Activated T-cell treated with anti-CD3 and anti-CD28 coated beads, Interleukin-2, amount 50 U/mL, for 48 hours (primary cell): ENCODE measurements at places on chromosomes 6 and 20.

GRCh38 chr6:129874837-129875236, 13.7 kb upstream of the TMEM244 start:
- DNase-seq = no peak

GRCh38 chr20:25623225-25623735, 534 bp downstream of the NANP start:
- DNase-seq = peak; percentile 61

GRCh38 chr6:1242446-1242845, 69.5 kb upstream of the FOXQ1 start:
- no peak for DNase-seq

GRCh38 chr6:43750622-43751021, 19.4 kb upstream of the VEGFA start:
- DNase-seq = no peak

DNA sequence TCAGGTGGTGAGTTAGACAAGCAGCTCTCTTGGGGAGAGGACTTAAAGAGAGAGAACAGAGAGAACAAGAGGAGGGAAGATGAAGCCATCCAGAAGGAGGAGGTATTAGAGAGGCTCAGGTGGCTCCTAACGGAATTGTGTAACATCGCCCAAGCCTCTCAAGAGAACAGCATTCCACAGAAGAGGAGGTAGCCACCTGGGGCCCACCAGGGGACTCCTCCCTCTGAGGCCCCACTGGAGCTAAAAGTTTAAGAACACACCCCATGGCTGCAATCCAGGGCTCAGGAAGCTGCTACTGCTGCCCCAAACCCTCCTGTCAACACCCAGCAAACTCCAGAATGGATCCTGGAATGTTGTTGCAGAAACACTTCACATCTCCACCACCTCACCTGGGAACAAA, 23.6 kb upstream of the MDFI start:
- DNase-seq = no peak

DNA sequence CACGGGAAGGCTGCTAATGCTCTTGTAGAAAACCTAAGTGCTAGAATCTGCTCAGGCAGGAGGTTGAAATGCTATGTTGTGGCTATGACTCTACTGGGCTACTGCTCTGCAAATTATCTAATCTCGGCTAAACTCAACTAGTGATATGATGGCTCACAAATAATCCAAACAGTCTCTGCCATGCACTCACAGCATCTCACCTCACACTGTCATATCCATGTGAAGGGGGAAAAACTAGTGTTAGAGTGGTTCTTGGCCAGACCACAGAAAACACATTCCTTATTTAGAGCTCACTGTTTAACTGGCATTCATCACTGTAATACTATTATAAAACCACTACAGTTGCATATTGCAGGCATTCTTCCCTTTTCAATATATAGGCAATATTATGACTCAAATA, 81.8 kb upstream of the DST start:
- no peak for DNase-seq

DNA sequence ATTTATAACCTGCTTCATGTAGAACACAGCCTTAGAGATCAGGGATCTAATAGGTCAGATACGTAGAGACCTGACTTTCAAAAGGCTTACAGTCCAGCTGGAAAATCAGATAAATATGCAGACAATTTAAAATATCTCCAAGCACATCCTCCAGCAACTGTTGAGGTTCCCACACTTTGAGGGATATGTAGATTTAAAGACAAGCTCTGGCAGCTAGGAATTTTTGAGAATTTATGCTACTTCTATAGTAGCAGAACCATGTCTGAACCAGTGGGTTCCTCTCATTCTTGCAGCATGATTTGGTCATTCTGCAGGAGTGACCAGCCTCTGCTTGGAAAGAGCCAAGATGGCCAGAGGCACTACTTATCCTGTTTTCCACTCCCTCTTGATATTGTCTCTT, 60.5 kb downstream of the CYB5R4 start:
- no peak for DNase-seq

DNA sequence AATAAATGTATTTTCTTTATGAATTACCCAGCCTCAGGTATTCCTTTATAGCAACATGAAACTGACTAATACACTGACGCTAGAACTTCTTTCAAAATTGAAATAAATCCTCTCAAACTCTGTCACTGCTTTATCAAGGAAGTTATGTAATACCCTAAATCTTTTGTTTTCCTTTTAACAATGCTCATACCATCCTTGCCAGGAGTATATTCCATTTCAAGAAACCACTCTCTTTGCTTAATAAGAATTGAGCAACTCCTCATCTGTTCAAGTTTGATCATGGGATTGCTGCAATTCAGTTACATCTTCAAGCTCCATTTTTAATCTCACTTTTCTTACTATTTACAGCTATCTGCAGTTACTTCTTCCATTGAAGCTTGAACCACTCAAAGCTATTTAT, 707.6 kb upstream of the MARCKS start:
- no peak for DNase-seq

DNA sequence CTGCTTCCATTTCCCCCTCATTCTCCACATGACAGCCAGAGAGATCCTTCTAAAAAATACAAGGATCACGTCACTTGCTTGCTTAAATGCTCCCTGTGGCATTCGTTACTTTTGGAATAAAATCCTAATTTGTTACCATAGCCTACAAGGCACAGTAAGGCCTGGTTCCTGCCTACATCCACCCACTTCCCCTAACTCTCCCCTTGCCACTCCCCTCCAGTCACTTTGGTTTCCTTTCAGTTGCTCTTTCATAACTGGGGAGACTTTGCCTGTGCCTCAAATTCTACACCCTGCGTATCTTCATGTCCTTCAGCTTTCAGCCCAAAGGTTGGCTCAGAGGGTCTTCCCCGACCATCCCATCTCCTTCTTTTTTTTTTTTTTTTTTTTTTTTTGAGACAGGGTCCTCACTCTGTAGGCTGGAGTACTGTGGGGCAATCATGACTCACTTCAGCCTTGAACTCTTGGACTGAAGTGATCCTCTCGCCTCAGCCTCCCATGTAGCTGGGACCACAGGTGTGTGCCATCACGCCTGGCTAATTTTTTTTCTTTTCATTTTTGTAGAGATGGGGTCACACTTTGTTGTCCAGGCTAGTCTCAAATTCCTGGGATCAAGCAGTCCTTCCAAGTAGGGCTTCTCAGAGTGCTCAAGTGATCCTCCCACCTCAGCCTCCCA, 12.5 kb downstream of the ID1 start:
- no peak for DNase-seq

- DNase-seq = no peak
Measured at GRCh38 chr20:10652660-10653261, 21.0 kb downstream of the JAG1 start.

- no peak for DNase-seq
Measured at GRCh38 chr6:52423971-52424381, 3.8 kb downstream of the EFHC1 start.

- no peak for DNase-seq
Measured at GRCh38 chr6:133129556-133129955, 111.6 kb upstream of the EYA4 start.

- DNase-seq = peak; percentile 92
Measured at GRCh38 chr6:31441365-31442267, 38.2 kb downstream of the MICA start.

- DNase-seq = no peak
Measured at GRCh38 chr20:768426-768978, at the start of gene SLC52A3. SLC52A3 (minus strand) TSS chr20:768500; CDS start chr20:765774, 2,726 bp downstream.

GRCh38 chr6:169241688-169242350, 11.8 kb downstream of the THBS2 start:
- DNase-seq = no peak

GRCh38 chr6:1667012-1667804, 57.5 kb downstream of the FOXC1 start:
- no peak for DNase-seq

DNA sequence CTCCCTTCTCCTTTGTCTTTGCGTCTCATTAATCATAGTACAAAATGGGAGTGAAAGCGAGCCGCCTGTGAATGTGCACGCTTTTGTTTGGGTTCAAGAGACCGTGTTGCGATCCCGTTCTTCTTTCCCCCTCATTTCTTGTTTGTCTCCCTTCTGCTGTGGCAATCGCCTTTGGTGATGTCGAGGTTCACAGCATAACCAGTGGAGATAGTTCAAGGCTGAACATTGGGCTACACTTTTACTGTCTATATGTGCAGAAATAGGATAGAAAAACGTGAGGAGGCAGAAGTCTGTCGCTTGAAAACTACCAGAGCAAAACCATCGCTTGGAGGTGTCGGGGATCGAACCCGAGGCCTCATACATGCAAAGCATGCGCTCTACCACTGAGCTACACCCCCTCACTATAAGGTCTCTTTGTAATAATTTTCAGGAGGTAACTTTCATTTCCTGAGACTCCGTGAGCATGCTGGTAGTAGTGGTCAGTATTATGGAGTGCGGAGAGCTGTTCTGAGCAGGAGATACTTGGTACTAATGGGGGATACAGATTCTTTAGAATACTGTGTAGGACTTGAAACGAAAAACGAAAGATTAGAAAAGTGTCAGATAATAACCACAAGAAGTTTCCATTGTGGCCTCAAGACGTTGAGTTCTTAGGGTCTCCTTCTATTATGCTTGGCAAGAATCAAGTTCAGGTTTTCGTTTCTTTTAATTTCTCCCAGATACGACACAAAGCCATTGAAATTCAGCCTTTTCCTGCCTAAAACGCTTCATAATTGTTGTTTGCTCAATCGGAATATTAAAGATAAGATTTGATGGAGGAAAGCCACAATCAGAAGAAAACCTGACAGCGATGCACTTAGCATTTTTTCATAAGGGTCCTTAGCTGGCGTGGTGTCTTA, 106.6 kb downstream of the TRIM27 start:
- peak; percentile 71 for DNase-seq

DNA sequence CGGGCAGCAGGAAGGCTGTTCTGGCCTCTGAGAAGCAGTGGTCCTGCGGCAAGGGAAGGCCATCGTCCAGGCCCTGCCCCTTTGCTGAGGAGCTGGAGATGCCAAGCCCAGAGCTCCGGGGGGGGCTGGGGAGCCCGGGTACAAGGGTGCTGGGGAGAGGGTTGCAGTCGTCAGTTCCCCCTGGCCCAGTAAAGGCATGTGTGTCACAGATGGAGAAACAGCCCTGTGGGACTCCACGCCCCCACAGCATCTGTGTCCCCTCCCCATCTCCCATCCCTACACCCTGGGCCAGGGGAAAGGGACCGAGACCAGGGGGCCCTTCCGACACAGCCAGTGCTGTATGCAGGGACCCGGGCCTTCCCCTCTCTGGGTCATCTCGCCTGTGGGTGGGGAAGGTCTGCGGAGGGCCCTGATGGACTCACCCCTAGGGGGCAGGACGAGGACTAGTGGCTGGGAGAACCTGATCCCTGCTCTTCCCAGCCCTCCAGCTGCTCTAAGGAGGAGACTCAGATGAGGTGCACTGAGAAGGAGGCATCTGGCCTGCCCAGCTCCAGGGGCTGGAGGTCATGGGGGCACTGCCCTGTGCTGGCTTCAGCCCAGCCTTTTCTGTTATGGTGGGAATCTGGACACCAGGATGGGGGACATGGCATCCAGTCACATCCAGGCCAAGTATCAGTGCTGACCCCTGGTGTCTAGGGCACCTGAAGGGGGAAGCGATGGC, 609 bp downstream of the MYL9 start:
- no peak for DNase-seq

GRCh38 chr20:56428410-56428809, 16.4 kb downstream of the CASS4 start:
- no peak for DNase-seq

DNA sequence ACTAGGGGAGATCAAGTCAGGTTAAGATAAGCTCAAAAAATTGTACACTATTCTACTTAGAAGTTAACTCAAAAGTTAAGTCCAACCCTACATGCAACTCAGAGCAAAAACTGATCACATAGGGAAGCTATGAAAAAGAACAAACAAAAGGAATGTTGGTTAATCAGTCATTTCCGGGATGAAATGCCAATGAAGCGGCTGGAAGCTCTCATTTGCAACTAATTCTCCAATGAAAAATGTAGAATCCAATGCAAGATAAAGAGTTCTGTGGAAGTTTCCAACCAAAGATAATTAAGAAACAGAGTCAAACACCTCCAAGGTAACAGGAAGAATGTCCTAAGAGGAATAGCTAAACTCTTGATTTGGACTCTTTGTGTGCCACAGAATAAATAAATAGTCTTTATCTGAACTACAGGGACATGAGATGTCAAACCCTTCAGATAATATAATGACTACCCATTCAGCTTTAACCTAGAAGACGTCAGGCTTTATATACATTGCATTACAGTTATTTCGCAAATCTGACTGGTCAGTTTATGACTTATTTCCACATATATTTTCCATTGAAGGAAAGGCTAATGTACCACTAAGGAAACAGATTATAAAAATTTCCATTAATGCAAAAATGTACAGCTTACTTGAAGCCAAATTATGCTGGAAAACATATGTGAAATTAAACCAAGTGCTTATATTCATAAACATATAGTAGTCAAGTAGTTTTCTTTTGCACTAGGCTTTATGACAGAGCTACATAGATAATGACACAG, 48.0 kb upstream of the DST start:
- DNase-seq = no peak

- DNase-seq = no peak
Measured at GRCh38 chr6:56708810-56709597, 66.3 kb upstream of the DST start.

DNA sequence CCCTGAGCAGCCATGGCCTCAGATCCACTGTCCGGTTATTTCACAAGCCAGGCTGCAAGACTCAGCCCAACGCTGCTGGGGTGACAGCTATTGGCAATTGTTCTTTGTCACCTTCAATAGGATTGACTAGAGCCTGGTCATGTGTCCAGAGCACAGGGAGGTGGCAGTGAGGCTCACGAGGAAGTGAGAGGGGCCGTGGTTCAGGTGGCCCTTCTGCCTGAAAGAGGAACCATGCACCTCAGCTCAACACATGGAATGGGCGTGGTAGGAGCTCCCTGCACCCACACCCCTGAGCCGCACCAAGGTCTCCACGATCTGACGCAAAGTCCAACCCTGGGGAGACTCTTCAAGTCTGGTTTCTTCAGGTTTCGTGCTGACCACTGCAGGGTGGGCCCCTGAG, 184.8 kb upstream of the CDH4 start:
- DNase-seq = no peak

DNA sequence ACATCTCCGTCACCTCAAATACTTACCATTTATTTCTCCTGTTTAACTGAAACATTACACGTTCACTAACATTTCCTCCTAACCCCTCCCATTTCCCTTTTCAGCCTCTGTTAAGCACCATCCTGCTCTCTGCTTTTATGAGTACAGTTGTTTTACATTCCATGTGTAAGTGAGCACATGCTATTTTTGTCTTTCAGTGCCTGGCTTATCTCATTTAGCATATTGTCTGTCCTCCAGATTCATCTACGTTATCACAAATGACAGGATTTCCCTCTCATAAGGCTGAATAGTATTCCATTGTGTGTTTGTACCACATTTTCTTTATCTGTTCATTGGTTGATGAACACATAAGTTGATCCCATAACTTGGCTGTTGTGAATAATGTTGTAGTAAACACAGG, 22.7 kb downstream of the TAF11 start:
- DNase-seq = no peak

DNA sequence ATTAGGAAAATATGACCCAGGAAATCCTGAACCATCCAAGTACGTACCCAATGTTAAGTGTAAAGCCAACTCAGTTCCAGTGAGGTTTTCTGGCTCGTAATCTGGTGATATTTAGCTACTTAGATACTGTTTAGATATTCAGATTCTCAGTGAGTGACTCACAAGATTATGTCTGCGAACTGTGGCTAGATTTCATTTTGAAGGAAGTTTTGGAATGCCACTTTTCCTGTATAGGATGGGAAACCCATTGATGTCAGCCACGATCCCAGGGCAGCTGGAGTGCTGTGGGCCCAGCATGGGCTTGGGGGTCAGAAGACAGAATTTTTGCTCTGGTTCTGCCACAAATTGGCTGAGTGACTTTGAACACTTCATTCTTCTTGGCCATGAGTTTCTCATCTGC, 76.3 kb downstream of the TMEM170B start:
- no peak for DNase-seq

- DNase-seq = no peak
Measured at GRCh38 chr20:3721912-3722311, 9.5 kb upstream of the SIGLEC1 start.
